ENCODE measurements at places on chromosomes 2 and 18.
A peak's percentile ranks its signal among the peaks of the same experiment; 100 is the strongest.

DNA sequence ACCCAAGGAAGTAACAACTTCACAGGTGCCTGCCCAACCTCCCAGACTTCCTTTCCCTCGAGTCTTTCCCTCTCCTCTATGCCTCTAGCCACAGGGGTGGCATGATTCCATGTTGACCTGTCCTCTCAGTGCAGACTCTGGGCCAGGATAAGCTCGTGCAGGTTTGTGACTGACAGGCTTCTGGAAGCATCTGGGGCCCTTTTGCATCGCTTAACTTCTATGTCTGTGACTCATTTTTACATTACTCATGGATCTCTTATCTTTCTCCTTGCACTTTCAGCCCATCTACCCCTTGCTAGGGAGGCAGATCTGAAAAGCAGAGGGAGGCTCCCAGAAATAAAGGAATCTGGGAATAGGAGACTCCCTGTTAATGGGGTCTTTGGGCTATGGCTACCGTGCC lies 98.5 kb upstream of the RIOK3 start:
- DNase-seq: no peak

DNA sequence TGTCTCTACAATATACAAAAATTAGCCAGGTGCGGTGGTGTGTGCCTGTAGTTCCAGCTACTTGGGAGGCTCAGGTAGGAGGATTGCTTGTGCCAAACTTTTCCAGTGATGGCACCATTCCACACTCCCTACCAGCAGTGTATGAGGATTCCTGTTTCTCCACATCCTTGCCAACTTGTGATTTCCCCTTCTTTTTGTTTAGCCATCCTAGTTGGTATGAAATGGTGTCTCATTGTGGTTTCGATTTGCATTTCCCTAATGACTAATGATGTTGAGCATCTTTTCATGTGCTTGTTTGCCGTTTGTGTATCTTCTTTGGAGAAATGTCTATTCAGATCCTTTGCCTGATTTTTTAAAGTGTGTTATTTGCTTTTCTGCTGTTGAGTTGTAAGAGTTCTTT lies 41.0 kb downstream of the EPB41L5 start:
- DNase-seq: no peak

GRCh38 chr2:20499387-20499786 lies 52.5 kb downstream of the RHOB start:
- no peak for DNase-seq

GRCh38 chr2:64609227-64609941 lies 44.3 kb downstream of the SERTAD2 start:
- DNase-seq: peak; percentile 51

DNA sequence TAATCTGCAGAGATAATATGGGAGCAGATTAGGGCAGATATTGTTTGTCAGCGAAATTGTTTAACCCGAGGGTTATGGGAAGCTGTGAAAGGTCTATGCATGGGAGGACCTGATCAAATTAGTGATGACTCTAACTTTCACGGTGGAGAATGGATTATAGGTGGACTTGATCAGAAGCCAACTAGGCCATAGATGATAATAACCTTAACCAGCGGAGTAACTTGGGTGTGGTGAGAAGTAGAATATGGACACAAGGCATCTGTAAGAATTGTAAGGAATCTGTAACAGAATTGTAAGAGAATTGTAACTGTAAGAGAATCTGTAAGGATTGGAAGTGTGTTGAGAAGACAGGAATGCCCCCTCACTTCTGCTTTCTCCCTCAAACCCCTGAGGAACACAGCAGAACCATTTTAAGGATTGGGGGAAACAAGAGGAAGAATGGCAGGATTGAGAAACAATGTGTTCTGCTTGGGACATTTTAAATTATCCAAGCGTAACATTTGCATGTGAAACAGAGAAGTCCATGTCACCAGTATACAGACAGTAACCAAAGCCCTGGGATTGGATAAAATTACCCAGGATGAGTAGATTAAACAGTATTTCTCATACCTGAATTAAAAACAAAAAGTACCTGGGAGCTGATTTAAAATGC lies 14.9 kb upstream of the SLC39A10 start:
- no peak for DNase-seq

DNA sequence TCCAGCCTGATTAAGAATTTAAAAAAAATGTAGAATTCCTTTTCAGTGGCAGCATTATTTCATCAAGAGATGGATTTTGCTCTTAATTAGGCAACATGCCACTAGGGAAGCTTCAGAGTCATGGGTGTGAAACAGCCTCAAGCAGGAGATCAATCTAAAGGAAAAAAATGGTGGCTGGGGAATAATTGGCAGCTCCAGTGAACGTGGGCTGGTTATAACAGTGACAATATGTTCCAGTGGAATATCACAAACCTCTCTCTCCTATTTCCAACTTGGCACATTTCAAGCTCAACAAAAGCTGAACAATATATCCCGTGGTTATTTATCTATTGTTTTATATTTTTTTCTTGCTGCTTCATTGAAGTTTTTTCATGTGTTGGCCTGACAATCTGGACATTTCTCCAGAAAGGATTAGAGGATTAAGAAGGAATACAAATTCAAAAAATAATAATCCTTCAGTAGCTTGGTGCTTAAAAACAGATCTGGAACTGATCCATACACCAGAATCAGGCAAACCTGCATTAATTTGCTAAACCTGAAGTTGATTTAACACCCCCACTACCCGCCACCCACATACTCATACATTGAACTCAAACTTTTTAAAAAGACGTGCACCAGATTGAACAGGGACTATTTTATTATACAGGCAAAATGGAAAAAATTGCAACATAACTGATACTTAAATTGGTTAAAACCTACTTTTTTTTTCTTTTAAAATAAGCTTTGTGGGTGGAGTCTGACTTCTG lies 255.9 kb upstream of the SPRED2 start:
- no peak for DNase-seq

DNA sequence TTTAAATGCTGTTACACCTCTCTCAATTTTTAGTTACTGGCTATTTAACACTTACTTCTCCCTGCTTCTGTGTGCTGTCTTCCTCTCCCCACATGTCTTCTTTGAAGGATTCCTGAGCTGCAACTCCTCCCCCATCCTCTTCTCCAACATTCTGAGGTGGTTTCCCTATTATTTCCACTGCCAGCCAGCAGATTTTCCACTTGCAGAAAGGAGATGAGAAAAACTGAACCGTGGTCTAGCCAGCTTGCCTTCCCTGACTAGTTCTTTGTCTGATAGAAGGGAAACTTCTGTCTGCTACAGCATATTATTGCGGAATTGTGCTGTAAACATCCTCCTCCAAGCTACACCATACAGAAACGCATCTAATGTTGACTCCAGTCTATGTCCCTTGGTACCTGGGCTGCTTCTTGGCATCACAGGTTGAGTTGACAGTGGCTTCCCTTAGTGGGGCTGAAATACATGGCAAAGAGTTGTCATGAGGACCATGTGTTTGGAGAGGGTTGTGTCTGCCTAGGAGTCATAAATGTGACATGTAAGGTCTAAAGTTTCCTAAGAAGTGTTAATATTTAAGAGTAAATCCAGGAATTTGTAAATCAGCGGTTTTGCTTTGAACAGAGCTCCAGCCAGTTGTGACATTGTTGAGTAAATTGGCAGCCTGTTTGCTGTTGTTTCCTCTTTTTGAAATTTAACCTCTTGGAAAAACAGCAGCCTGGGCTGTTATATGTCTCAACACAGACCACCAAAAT lies 68.3 kb upstream of the RND3 start:
- no peak for DNase-seq

GRCh38 chr2:15833731-15834130 lies 106.6 kb upstream of the MYCN start:
- DNase-seq: no peak

GRCh38 chr2:142825861-142826260 lies 51.6 kb upstream of the KYNU start:
- DNase-seq: no peak

GRCh38 chr2:217930761-217931563 lies 71.8 kb downstream of the TNS1 start:
- no peak for DNase-seq

- DNase-seq: no peak
Measured at GRCh38 chr2:21452678-21453077, 328.9 kb downstream of the TDRD15 start.

- no peak for DNase-seq
Measured at GRCh38 chr2:172387361-172387760, 40.0 kb upstream of the ITGA6 start.

- DNase-seq: no peak
Measured at GRCh38 chr2:18506883-18507509, 53.5 kb downstream of the RDH14 start.

GRCh38 chr2:119546447-119546767 lies 2.2 kb downstream of the CFAP221 start:
- DNase-seq: no peak

DNA sequence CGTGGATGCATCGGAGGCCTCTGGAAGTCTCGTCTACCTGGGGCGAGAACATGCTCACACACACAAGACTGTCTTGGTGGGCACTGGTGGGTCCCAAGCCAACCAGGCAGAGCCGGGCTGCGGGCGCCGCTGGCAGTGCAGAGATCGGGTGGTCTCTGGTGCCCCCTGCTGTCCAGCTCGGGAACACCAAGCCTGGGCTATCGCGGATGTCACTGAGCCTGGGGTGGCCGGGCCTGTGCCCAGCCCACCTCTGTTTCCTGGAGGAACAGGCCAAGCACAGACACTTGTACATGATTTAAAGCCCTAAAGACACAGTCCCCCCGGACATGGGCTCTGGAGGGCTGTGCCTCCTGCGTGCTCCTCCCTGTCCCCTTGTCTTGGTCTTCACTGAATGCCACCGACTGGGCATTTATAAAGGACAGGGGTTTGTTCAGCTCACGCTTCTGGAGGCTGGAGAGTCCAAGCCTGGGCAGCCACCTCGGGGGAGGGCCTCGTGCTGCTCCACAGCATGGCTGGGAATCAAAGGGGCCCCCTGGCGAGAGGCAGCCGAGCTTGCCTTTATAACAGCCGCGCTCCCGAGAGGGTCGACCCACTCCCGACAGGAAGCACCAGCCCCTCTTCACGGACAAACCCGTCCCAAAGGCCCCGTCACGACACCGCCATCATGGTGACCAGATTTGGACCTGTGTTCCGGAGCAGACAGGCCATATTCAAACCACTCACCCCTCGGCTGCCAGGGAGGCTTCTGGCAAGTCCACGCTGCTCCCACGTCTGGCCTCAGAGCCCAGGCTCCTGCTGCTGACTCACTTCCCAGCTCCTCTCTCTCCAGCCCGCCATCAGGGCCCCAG lies 3.6 kb upstream of the OTOS start:
- DNase-seq: peak; percentile 68

DNA sequence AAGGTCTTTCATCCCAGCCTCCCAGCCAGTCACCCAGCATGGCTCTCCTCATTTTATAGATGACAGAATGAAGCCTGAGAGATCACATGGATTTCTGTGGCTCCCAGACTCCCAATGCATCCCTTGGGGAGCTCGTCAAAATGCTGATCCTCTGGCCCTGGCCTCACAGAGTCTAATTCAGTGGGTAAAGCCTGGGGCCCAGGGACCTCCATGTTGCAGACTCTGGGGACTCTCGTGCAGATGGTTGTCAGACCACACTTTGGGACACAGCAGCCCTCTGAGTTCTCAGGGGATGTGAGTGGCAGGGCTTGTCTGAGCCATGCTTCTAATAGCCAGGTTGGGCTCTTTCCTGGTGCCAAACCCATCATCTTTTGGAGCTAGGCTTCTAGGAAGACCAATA lies 97.0 kb downstream of the CTIF start:
- DNase-seq: no peak

DNA sequence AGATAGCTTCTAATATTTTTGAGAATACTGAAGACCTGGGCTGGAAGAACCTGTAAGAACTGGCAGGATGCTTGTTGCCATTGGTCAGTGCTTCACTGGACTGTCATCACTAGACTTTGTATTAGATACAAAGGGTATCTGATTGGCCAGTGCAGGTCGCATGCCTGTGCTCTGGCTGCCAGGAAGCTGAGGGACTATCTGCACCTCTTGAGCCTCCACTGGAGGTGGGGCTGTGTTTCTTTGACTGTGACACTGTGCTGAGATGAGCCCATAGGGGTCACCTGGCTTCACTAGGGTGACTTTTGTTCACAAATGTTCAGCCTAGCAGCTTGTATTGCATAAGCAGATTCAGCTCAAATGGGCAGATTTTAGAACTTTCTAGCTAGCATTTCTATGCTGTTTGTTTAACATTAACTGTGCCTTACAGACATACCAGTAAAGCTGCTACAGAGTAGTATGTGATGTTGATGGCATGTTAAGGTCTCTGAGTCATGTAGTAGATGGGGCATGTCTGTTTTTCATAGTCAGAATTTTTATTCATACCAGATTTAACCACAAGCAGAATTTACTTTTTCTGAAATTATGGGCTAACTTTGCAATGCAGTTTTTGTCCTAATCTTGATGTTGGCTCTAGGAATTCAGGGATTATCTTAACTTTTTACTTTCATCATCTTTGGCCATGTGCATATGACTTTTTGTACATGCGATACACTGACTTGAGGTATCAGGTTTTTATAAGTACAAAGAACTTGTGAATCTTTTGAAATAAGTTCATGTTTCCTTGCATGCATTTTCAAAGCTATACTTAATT lies 56.1 kb downstream of the RHBDD1 start:
- DNase-seq: no peak

GRCh38 chr2:148930046-148930775 lies 55.2 kb downstream of the KIF5C start:
- no peak for DNase-seq

GRCh38 chr18:1047406-1047805 lies 142.7 kb downstream of the ADCYAP1 start:
- no peak for DNase-seq

DNA sequence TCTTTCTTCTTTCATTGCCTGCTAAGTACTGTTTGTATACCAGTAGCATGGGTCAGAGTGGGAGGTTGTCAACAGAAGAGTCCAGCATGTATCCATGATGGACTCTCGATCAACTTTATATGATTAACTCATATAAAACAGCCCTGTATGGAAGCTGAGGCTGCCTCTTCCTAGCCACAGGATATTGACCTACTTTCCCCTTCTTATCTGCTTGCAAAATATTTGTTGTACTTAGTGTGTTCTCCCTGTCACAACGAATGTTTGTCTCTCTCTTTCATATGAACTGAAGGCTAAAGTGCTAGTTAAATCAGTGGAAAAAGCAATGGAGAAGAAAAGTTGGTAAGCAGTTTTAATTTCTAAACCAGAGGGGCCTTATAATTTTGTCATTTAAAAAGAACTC lies 17.8 kb downstream of the MYO1B start:
- no peak for DNase-seq

- no peak for DNase-seq
Measured at GRCh38 chr2:238352361-238352760, 32.0 kb downstream of the TRAF3IP1 start.

- no peak for DNase-seq
Measured at GRCh38 chr18:77433076-77433475, 183.4 kb downstream of the GALR1 start.

GRCh38 chr2:203859030-203859789 lies 8.4 kb upstream of the CTLA4 start:
- DNase-seq: no peak

DNA sequence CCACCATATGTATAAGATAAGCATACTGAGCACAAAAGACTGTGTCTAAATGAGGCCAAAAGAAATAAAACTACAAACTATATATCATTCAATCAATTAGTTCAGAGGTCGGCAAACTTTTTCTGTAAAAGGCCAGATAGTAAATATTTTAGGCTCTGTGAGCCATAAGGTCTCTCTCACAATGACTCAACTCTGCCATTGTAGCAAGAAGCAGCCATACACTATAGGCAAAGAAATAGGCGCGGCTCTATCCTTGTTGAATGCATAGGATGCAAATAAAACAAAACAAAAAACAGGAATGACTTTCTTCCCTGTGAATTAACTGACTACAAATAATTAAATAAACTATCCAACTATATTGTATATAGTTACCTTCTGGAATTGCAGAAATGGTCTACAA lies 8.6 kb upstream of the CCDC88A start:
- DNase-seq: no peak

Measured in T-helper 1 cell (primary cell).